ENCODE measurements at places on chromosomes 7 and 10.

DNA sequence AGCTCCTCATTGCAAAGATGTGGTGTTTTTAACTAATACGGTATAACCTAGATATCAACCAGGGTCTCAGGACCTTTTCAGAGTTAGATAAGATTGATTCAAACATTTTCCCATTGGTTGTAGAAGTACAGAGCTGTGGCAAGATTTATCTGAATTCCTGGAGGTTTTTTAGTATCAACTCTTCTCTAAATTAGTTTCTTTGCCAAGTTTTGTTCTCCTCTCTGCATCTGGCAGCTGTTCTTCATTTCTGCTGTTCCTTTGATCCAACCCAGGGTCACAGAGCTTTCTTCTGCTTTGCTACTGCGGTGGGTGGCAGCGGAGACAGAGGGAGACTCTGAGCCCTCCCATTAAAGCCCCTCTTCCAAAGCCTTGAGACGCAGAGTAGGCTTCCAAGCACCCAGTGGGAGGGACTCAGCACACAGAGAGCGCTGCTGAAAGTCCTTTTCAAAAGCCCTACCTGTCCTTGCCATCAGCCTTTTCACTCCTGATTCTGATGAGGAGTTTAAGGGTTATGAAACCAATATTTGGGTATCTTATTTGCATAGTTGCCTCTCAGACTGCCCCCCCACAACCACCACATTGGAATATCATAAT is 146.3 kb upstream of the EEPD1 start:
- no peak for DNase-seq

DNA sequence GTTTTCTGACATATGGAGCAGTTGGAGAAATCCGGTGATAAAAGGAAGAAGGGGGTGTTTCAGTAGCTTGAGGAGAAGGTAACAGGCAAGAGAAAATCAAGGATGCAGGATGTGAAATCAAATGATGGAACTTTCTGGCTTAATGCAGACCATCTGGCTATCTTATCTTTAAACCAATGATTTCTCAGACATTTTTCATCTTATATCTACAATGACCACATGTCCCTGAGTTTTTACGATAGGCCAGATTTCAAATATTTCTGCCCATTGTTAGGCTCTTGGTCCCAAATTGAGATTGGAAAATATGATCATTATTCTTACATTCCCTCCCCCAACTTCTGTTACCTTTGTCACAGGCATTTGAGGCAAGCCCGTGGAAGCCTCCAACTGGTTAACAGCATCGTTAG is 486.8 kb downstream of the SUGCT start:
- no peak for DNase-seq

GRCh38 chr10:620417-620816 is 69.1 kb downstream of the DIP2C start:
- DNase-seq, result no peak

- DNase-seq, result no peak
These were observed 69.7 kb upstream of the CAMK2B start for GRCh38 chr7:44395067-44395466.

DNA sequence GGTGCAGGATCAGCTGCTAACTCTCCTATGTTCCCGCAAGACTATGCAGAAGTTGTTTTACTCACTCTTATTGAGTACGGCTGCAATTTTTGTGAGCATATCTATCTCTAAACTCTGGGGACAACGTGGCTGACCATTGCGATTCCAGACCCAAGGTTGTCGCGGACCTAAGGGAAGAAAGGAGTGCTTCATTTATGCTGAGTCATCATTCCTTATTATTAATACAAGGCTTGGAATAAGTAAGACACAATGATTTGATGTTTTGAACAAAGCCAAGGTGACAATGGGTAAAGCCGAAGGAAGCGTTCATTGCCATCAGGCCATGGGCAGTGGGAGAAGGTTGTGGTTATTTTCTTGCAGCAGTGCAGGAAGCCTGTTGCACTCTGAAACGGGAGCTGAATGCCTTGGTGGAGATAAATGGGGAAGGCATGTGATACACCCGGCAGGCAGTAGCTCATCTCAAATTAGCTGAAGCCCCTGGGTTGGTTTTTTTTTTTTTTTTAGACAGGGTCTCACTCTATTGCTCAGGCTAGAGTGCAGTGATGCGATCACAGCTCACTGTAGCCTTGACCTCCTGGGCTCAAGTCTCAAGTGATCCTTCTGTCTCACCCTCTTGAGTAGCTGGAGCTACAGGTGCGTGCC is 605.7 kb downstream of the TYW1 start:
- no peak for DNase-seq

GRCh38 chr7:143877098-143877497 is 24.9 kb downstream of the TCAF1 start:
- DNase-seq, result no peak

GRCh38 chr7:92769394-92769699 is 67.0 kb downstream of the CDK6 start:
- DNase-seq, result no peak

- DNase-seq, result no peak
These were observed 23.4 kb downstream of the MGAM2 start for GRCh38 chr7:142134909-142135308.

DNA sequence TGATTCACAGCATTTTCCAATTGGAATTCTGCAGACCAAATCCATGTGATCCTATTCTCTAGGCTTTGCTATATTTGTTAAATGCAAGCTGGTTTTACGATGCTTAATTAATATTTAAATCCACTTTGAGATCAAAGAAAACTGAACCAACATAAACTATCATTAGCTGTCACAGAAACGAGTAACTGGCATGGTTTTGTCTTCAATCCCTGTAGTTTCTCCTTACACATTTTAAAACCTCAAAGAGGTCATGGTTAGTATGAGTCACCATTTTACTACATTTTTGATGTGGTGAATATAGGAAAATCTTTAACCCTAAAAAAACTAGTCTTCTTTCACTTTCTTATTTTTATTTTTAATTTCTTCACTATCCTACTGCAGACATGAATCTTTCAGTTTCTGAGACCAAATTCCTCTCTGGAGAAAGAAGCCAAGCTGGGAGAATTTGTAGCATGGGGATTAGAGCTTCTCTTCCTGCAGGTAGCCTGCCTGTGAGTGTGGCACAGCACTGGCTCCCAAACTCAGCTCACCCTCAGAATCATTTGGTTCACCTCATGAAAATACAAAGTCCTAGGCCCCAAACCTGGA is 8.7 kb upstream of the LIPM start:
- DNase-seq, result no peak

DNA sequence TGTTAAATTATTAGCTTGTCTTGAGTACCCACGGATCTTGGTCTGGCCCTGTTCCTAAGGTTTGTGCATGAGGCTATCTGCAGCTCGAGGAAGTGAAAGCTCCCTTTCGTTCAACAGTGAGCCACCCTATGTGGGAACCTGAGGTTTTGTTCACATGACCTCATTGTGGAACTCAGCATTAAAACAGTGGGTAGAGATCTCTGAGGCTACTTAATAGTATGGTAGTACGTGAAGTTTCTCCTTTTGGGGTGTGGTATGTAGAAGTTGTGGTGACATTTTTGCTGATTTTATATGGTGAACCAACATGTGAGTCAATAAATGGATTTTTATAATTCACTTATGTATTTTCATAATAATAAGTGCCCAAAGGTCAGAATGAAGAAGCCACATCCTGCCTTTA is 252.7 kb upstream of the FERD3L start:
- DNase-seq, result no peak

- DNase-seq, result no peak
These were observed 181.6 kb upstream of the MKI67 start for GRCh38 chr10:128307820-128308219.

DNA sequence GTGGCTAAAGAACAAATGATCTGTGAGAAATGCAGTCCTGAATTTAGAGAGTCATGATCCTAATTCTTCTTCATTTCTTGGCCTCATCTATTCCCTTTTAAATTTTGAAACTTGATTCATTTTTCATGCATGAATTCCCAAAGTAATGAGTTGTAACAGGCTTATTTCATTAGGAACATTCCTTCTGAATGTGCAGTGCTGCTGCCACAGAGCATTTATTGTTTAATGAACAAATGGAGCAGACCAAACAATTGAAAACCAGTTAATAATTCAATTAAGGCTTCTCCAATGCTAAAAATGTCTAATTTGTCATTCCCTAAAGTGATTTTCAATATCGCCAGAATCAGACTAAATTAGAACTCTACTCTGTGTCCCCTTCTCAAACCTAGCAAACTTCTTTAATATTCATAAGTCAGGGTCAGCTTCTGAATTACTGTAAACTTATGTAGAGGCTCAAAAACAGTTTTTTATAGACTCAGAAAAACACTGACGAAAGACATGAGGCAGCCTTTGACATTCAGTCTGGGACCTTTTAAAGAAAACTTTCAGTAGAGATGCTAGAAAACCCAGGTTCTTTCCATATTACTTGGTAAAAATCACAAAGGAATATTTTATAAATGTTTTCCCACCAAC is 14.5 kb downstream of the LSMEM1 start:
- no peak for DNase-seq

Measured in hematopoietic multipotent progenitor cell treated with erythropoietin and hydrocortisone succinate and interleukin-3 and kit ligand, for 15 days (in vitro differentiated cells).